ENCODE measurements at places on chromosomes 7 and 10.

DNA sequence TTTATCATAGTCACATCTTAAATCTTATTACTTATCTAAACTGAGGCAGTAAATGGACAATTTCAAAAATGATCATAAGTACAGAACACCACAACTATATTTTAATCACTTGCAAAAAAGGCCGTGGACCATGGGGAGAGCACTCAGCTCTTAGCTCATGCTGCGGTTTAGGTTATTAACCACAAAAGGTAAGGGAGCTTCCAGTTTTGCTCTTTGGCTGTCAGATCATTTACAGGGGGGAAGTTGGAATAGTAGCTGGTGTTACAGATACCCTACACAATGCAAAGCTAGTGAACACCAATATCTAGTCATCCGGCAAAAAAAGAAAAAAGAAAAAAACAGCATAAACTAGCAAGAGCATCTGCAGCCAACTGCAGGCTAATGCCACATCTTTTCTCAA, 147.0 kb downstream of the BBS9 start:
- DNase-seq, result no peak

- no peak for DNase-seq
These were observed 14.5 kb upstream of the FAM204A start for GRCh38 chr10:118356628-118357027.

DNA sequence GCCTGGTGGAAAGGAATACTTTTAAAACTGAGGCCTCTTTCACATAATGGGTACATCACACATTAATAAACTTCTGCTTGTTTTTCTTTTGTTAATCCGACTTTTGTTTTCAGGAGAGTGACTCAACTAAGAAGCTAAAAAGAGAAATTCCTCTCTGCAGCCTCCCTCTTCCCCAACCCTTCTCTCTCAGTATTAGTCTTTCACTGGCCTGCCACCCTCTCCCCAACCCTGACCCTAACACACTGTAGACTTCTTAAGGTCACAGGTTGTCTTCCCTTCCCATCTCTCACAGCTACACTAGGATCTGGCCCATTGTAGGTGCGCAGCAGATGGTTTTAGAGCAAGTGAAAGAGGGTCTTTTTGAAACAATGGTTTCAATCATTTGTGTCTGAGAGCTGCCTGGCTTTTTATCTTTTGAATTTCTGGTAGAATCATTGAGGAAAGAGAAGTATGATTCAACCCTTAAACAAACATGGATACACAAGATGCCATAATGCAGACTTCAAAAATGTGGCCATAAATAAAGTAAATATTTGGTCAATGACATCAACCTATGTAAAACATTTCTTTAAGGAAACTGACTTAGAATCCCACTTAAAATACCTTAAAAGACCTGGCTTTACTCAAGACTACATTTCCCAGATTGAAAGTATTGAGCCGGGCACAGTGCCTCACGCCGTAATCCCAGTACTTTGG, 17.9 kb upstream of the FFAR4 start:
- no peak for DNase-seq

- no peak for DNase-seq
These were observed 35.0 kb downstream of the GNA12 start for GRCh38 chr7:2808891-2809665.

DNA sequence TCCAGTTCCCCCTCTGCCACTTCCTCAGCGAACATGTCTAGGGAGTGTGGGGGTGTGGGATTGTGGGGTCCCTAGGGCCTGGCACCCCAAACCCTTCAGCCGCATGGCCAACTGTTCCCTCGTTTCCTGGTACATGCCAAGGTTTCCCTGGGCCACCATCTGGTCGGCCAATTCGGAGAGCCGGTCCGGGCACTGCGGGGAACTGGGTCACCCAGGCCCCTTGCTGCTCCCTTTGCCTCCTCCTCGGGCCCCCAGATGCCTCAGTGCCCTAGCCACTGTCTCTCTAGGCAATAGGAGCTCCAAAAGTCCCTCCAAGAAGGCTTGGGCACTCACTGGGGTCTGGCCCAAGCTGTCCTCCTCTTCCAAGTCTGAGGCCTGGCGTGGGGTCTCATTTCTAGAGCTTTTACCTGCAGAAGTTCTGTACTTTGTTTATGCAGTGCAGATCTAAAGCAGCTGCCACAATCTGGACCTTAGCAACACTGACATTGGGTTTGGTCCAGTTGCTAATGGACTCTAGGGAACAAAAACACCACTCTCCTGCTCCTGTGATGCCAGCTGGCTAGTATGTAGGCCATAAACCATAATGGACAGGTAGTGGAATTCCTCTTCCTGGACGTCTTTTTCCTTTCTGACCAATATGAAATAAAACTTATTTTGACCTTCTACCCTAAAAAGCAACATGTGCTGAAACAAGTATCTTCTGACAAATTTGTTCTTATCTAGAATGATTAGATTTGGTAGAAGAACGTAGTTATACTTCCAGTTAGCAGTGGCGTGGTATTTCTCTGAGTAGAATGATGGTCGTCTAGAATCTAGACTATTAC, 172.9 kb downstream of the LRRC4 start:
- DNase-seq, result peak; percentile 28

DNA sequence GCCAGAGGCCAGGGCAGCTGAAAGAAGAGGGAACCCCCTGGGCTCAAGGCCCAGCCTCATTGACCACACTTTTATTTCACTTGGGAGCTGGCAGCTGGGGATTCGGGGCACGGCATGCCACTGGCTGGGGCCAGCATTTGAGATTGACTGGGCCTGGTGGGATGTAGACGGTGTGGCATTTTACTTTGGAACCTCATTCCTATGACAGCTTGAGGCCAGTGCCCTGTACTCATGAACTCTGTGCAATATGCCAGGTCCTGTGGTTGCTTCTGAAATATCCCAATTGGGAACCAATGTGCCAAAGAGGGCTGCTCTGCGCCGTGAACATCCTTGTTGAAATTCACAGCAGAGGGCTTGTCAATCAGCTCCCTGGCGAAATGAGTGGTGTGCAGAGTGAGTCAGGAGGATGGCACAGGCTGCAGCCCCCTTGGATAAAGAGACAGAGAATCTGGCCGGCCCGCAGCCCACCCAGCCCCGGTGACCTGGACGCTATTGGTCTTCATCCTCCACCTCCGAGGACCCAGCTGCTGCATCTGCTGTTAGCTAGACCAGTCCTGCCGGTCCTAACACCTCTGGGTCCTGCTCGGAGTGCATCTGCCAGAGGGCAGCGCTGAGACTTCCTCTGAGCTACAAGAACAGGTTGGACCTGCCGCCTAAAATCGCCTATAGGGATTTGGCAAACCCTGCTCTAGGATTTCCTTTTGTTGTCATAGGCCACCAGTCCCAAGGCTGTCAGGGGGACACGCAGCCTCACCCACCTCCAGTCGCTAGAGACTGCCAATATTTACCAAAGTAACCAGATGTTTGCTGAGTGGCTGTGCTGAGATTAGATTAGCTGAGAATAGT, 58.0 kb downstream of the PRKAG2 start:
- peak; percentile 42 for DNase-seq

DNA sequence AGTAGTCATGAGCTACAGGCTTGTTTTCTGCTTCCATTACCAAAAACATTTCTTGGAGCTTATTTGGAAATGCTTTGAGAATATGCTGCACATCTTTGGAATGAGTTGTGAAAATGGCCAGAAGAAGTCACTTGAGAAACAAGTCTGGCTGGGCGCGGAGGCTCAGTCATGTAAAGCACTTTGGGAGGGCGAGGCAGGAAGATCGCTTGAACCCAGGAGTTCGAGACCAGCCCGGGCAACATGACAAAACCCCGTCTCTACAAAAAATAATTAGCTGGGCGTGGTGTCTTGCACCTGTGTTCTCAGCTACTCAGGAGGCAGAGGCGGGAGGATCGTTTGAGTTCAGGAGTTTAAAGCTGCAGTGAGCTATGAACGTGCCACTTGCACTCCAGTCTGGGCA, 882 bp upstream of the CHCHD1 start:
- no peak for DNase-seq

Measured in cerebellar cortex (tissue), 1 donor.